Fibroblast of villous mesenchyme (primary cell): ENCODE measurements at places on chromosomes 5 and 9. TPM values are rescaled to one million over a fixed set of nuclear protein-coding genes. Genes with fewer than 3 reads are reported as not detected.

DNA sequence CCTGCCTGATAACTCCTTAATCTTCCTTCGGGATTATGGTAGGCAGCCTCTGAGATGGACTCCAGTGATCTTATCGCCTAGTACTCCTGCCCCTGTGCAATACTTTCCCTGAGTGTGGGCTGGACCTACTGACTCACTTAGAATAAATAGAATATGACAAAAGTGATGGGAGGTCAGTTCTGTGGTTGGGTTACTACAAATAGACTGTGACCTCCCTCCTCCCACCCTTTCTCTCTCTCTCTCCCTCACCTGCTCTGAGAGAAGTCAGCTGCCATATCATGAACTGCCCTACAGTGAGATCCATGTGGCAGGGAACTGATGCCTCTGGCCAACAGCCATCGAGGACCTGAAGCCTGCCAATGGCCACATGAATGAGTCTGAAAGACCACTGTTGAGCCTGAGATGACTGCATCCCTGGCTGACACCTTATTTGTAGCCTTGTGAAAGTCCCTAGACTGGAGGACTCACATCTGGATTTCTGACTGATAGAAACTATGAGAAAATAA, 31.7 kb downstream of the NRG2 start:
- DNase-seq, result no peak

DNA sequence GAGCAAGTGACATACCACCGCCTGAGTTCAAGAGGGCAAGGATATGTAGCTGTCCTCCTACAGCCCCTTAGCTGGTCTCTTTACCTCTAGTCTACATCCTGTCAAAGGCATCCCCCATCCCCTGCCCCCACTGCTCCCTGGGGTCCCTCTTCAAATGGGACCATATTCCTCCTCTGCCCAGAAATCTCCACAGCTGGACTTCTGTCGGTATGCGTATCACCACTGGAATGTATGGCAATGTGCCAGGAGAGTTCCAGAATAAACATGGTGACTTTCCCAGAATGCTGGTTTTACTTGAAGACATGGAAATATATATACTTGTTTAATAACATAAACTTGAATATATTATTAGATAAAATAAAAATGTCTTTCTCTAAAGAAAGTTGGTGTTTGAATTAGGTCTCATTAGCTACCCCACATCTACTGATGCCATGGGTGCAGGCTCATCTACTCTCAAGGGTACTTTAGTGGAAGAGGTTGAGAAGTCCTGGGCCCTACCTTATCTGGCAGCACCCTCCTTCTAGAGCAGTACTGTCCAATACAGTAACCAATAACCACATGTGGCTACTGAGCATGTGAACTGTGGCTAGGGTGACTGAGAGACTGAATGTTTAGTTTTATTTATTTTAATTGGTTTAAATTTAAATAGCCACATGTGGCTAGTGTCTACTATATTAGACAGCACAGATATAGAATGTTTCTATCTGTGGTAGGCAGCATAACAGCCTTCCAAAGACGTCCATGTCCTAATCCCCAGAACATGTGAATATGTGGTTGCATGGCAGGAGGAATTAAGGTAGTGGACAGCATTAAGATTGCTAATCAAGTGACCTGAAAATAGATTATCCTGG, 181.7 kb upstream of the SLC30A5 start:
- peak; percentile 88 for DNase-seq

DNA sequence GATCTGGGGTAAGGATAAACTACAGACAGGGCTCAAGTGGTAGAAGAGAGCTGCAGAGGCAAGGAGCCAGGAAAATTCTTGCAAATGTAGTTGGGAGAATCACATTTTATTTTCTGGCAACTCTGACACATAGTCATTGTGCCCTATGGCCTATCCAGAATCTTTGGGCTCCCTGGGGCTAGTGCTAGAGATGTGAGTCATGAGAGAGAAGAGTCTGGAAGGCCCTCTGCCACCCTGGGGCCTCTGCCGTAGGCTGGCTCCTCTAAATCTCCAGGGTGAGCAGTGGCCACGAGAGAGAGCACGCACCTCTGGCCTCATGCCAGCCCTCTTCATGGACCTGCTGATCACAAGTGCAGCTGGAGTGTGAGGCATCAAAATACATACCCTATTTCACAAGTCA, 74.3 kb upstream of the SSBP2 start:
- peak; percentile 28 for DNase-seq

DNA sequence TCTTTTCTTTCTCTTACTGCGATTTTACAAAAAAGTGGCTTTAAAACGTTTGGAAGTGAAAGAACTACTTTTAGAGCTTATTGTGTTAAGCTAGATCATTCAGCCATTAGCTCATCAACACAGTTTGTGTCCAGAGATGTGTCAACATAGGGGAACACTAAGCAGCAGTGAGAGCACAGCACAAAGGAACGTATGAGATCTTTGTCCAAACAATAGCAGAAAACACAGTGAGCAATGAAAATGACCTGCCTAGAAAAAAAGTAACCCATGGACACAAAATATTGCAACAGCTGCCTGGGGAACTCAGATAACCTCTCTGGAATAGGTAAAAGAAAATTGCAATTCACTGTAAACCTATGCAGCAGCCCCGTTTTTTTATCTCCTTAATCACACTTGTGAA, 372.5 kb downstream of the ARHGEF28 start:
- peak; percentile 22 for DNase-seq

DNA sequence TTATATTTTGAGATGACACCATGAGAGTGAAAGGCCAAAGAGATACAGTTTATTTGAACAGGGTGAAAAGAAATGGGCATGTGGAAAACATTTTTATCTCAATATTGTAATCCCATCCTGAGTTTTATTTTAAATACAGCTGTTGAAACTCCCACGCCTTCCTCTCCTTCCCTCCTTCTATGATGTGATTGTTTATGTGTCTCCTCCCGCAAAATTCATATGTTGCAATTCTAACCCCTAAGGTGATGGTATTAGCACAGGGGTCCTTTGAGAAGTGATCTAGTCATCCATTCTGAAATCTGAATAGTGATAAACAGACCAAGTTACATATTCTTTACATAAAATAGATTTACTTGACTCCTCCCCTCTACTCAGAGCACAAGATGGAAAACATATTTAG, 1275.4 kb upstream of the C9orf72 start:
- peak; percentile 72 for DNase-seq

DNA sequence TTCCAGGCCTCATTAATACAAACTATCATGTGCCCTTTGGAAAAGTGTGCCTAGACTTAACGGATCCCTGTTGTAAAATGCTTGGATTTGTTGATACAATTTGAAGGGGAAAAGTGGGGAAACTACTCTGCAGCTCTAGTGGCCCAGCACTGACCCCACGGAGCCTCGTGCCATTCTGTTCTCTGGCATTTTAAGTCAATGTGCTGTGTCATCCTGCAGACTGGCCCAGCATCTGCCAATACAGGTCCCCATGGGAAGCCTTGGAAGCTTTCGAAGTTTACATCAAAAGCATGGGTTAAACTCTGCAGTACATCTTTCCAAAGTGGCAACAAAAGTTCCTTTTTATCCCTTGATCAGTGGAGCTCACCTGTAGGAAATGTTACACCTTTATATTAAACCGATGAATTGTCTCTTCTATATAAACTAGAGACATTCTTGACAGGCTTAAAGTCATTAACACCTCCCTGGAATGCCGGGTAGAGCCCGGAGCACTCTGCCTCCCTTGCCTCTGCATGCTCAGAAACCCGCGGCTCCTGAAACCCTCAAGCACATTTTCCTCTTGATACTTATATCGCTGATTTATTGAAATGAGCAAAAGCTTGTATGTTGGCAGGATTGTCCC, 596.0 kb upstream of the ADAMTS16 start:
- no peak for DNase-seq

- DNase-seq, result no peak
These were observed 267.3 kb downstream of the MTRR start for GRCh38 chr5:8136271-8136670.

DNA sequence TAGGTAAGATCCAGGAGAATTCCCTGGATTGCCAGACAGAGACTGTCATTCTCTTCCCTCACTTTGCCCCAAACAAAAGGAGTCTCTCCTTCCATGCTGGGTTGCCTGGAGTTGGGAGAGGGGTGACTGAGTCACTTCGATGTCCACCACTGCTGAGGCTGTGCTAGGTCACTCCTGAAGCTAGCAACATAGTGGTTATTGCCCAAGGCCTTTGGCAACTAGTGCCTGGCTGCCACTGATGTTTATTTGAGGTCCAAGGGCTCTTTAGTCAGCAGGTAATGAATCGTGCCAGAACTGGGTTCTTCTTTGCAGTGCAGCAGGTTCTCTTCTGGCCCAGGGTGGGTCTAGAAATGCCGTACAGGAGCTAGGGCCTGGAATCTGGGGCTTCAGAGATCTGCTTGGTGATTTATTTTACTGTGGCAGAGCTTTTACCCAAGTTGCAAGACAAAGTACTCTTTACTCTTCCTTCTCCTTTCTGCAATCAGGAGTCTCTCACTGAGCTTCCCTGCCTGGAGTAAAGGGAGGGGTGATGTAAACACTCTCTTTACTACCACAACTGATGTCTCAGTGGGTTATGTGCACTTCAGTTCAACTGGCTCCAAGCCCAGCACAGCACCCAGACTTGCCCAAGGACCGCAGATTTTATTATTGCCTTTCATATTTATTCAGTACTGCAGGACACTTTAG, 155.7 kb upstream of the SH3GL2 start:
- DNase-seq, result no peak

DNA sequence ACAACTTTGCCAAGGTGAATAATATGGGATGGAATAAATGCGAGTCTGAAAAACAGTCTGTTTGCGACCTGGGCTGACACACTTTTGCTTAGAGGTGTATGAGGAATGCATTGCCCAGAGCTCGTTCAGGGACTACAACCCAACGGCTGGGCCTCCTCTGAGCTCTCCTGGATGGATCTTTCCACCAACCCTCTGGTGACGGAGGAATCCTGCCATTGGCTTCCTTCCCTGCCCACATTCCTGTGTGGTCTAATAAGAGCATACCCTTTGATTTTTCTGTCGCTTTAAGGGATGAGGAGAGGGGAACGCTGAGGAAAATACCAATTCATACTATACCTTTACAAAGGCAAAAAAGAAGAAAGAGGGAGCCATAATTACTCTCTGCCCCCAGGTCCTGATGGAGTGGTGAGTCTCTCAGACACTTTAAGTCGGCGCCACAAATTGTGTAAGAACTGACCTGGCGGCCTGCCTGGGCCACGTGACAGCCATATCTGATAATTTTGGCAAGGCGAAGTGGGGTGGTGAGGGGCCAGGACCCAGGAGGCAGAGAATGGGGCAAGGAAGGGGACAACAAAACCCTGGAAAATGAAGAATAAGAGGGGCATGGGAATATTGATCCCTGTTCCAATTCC, 265.2 kb upstream of the MSX2 start:
- no peak for DNase-seq

DNA sequence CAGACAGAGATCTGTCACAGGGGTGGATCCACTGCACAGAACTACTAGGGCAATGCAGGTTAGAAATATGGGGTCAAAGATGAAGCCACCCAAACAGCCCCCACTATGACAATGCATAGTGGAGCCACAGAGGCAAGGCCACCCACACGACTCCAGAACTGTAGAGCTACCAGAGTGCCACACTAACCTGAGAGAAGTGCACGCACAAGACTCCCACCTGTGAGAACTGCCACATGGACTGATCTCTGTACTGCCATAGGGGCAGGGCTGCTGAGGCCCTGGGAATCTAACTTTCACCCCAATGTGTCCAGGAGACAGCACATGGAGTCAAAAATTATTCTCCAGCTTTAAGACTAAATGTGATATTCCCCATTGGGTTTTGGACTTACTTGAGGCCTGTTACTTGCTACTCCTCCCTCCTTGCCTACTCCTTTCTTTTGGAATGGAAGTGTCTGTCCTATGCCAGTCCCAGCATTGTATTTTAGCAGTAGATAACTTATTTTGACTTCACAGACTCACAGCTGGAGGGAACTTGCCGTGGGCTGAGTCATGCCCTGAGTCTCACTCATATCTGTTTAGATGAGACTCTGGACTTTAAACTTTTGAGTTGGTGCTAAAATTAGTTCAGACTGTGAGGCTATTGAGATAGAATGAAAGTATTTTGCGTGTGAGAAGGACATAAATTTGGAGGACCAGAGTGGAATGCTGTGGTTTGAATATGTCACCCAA, 853.3 kb downstream of the MAT2B start:
- DNase-seq, result no peak

- no peak for DNase-seq
These were observed 698 bp upstream of the CACNA1B start for GRCh38 chr9:137876781-137877386.

GRCh38 chr5:173634465-173634983, 18.1 kb upstream of the BOD1 start:
- DNase-seq, result no peak

DNA sequence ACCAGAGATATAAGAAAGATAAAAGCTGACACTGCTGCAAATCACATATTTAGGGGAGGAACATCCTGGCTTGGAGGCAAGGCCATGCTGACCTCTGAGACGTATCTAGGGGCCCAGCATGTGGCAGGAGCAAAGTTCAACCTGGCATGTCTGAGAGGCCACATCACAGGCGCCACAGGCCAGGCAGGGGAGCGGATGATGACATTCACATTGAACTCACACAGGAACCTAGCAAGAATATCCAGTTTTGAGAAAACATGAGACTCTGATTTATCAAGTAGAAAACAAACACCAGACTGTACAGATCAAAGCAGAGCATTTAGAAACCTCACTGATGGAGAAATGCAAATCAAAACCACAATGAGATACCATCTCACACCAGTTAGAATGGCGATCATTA, 64.2 kb upstream of the STK32A start:
- DNase-seq, result no peak

GRCh38 chr5:103582364-103582763, 19.8 kb upstream of the NUDT12 start:
- peak; percentile 52 for DNase-seq

DNA sequence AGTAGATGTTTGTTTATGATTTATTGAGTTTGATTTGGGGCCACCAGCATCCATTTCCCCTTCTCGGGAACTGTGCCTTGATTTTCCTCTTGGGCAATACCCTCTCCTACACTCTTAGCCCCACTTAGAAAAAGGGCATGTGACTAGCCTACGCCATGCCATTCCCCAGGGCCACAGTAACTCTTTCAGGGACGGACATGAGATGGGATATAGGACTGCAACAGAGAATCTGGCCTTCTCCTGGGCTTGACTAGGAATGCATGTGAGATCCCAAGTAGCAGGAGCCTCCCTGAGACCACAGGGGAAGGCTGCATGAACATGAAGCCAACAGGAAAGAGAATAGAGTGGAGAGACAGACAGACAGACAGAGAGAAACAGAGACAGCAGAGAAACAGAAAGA, 30.7 kb upstream of the SPARC start:
- no peak for DNase-seq

- DNase-seq, result peak; percentile 89
These were observed 178.0 kb downstream of the RFK start for GRCh38 chr9:76216161-76216649.

The ASPN gene
- total RNA-seq, result 1.6 and 3.9 TPM in 2 replicates

The SH3TC2 gene
- total RNA-seq, result 3.9 and 13.4 TPM in 2 replicates

The ENG gene
- total RNA-seq, result 25.8 and 30.7 TPM in 2 replicates

The PCDHGB4 gene
- total RNA-seq, result 11.0 and 13.4 TPM in 2 replicates
